ENCODE measurements at places on chromosomes 4 and X. TPM values are rescaled to one million over a fixed set of nuclear protein-coding genes. Genes with fewer than 3 reads are reported as not detected.

Gene PPAT
- total RNA-seq: 40.6 TPM

Gene PAGE2B
- total RNA-seq: not detected

Gene ASMT
- not detected for total RNA-seq

Gene KIF4A
- 66.2 TPM for total RNA-seq

Gene FATE1
- total RNA-seq: not detected

Gene RGN
- total RNA-seq: not detected

Gene ZNF711
- total RNA-seq: 9.3 TPM

Gene SAGE1
- total RNA-seq: not detected

Gene KLHL13
- 9.4 TPM for total RNA-seq

DNA sequence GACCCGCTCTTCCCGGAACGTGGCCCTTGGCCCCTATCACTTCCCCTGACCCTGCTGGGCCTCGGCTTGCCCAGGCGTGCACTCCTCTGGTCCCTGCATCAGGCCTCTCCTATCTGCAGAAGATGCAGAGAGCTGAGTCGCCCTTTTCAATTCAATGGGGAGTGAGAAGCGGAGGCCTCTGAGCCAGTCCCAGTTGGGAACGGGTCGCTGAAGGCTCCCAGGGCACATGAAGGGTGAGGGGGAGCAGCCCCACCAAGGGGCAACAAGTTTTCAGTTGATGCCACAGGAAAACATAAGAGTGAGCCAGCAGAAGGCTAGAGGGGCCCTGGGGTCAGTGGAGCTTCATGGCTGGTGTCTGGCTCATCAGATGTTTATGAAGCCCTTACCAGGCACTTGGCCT lies 17.1 kb downstream of the PSAPL1 start:
- no peak for DNase-seq
- H3K4me1 ChIP-seq: no peaks in the 10 kb centered on the region
- H3K27ac ChIP-seq: no peak overlapping the region
- no peak overlapping the region for H3K4me3 ChIP-seq

- no peaks in the 10 kb centered on the region for H3K36me3 ChIP-seq
- DNase-seq: no peak
- no peak overlapping the region for H3K4me3 ChIP-seq
- no peak overlapping the region for H3K27ac ChIP-seq
- H3K4me1 ChIP-seq: no peaks in the 10 kb centered on the region
Observed at GRCh38 chr4:80484712-80485111, 149.2 kb downstream of the CFAP299 start.

GRCh38 chrX:154797006-154797405 lies 8.3 kb downstream of the MPP1 start:
- H3K27me3 ChIP-seq: no peaks in the 10 kb centered on the region
- H3K4me3 ChIP-seq: no peak overlapping the region

- H3K4me1 ChIP-seq: no peaks in the 10 kb centered on the region
- peak overlapping the region; percentile 63 for H3K4me3 ChIP-seq
- peak; percentile 96 for DNase-seq
- no peaks in the 10 kb centered on the region for H3K36me3 ChIP-seq
- H3K27ac ChIP-seq: peak overlapping the region; percentile 91
- H3K27me3 ChIP-seq: no peaks in the 10 kb centered on the region
Observed at GRCh38 chr4:140150886-140151698, 2.9 kb downstream of the MAML3 start.

GRCh38 chr4:14028862-14029261 lies 401.3 kb upstream of the BOD1L1 start:
- H3K4me1 ChIP-seq: no peaks in the 10 kb centered on the region
- no peak for DNase-seq
- H3K36me3 ChIP-seq: no peaks in the 10 kb centered on the region
- H3K27me3 ChIP-seq: no peaks in the 10 kb centered on the region
- no peak overlapping the region for H3K27ac ChIP-seq

- DNase-seq: no peak
- H3K4me1 ChIP-seq: no peaks in the 10 kb centered on the region
- no peaks in the 10 kb centered on the region for H3K36me3 ChIP-seq
- H3K27me3 ChIP-seq: no peaks in the 10 kb centered on the region
Observed at GRCh38 chr4:5110901-5111300, 59.6 kb downstream of the STK32B start.

DNA sequence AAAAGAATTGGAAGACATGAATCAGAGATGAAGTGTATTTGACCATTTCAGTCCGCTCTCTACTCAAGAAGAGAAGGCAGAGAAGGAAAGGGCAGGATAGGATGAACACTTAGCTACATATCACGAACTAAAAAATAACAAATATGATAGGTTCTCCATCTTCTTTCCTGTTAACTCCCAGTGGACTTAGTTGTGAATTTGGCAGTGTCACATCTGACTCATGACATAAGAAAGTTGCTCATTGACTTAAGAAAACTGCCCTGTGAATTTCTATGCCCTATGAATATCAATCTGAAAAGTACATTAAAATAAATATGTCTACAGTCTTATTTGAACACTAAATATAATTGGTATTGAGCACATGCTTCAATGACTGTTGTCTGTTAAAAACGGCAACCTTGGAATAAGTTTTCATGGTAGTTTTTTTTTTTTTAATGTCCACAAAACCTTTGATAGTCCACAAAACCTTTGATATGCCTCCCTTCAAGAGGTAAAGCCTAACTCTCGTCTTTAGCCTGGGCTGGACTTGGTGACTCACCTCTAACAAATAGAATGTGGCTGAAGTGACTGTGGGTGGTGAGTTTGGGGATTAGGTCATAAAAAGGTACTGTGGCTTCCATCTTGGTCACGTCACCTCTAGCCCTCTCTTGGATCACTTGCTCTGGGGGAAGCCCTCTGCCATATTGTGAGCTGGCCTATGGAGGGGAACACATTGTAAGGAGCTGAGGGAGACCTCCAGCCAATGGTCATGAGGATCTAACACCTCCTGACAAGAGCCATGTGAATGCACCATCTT lies 184.7 kb upstream of the S100G start:
- peaks cover 4% of the 10 kb centered on the region for H3K4me1 ChIP-seq
- H3K4me3 ChIP-seq: no peak overlapping the region
- no peak for DNase-seq
- H3K27me3 ChIP-seq: no peaks in the 10 kb centered on the region
- H3K36me3 ChIP-seq: no peaks in the 10 kb centered on the region
- H3K27ac ChIP-seq: no peak overlapping the region

DNA sequence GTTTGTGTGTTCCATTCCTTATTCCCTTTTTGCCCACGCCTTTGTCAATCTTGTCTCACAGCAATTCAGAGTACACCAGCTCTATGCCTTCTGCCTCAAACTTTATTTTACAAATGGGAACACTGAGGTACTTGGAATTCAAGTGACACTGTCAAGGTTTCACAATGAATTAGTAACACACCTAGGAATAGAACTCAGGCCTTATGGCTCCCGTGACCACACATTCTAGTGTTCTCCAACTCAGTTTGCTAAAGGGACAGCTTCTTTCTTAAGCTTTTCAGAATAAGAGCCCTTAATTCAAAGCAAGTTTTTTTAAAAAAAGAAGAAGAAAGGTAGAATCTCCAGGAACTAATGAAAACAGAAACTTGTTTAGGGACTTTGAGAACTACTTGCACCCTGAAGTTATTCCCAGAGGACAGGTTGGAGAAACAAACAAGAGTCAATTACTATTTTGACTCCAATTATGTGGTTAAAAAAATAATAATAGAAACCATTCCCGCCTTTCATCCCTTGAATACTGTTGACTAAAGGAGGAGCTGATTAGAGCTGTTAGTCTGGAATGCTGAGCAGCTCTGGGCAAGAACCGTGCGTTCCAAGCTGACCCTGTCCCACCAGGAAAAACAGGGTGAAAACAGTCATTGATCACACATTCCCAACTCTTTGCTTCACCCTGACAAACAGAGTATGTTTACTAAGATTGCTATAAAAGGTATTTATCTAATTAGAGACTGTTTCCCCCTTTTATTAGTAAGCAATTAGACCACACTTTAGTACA lies 408.8 kb upstream of the CNKSR2 start:
- H3K27me3 ChIP-seq: no peaks in the 10 kb centered on the region
- no peak overlapping the region for H3K27ac ChIP-seq
- no peaks in the 10 kb centered on the region for H3K4me1 ChIP-seq
- H3K4me3 ChIP-seq: no peak overlapping the region
- no peak for DNase-seq

DNA sequence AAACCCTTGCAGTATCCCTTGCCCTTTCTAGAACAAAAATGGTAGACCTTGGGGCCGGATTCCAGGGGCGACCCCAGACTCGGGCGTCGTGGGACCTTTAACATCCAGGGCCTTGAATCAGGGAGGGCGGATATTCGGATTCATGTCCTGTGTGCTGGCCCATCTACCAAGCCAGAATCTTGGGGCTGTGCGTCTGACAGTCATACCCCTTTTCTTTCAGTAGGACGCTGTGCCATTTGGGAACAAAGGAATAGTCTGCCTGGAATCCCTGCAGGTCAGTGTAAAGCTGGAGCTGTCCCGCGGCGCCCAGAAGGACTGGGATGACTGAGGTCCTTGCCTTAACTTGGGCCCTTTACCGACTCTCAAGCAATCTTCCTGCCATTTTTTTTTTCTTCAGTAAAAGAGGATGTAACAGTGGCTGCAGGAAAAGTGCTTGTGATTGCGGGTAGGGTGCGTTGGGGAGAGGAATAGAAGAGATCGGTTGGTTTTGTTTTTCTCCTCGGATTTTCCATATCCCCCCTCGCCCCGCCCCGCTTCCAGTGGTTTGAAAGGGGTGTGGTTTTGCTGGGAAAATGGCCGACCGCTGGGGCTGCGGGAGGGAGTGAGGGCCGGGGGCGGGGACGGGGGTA lies 518 bp downstream of the ARMCX1 start:
- H3K27me3 ChIP-seq: no peaks in the 10 kb centered on the region
- DNase-seq: peak; percentile 39
- no peaks in the 10 kb centered on the region for H3K36me3 ChIP-seq
- peak overlapping the region; percentile 21 for H3K27ac ChIP-seq
- H3K4me1 ChIP-seq: 0 out of 2 replicates have a peak, but pooled peaks cover 3% of the 10 kb centered on the region

GRCh38 chrX:22278375-22278774 lies 5.7 kb downstream of the CBLL2 start:
- no peaks in the 10 kb centered on the region for H3K4me1 ChIP-seq
- H3K27me3 ChIP-seq: no peaks in the 10 kb centered on the region
- H3K27ac ChIP-seq: no peak overlapping the region
- H3K36me3 ChIP-seq: no peaks in the 10 kb centered on the region
- no peak for DNase-seq

Measured in SJSA1 (cell line).